ENCODE measurements at places on chromosomes 3 and 15. TPM values are rescaled to one million over a fixed set of nuclear protein-coding genes. Genes with fewer than 3 reads are reported as not detected.

- no peak for DNase-seq
Measured at GRCh38 chr3:57087361-57088092, 27.1 kb downstream of the SPATA12 start.

DNA sequence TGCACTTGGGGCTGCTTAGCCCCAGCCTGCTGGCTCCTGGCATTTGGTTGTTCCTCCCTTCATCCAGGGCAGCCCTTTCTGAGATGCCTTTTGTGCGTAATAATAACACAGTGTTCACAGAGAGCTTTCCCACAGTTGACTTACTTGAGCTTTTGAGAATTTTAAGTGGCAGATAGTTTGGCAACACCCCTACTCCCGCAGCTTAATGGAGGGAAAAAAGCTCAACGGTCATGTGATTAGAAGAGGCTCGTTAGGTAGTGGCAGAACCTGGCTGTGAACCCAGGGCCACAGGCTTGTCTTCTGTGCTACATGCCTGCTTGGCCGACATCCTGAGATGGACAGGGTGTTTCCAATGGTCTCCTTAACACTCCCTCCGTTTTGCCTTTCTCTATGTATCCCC, 4.7 kb downstream of the KBTBD13 start:
- DNase-seq: no peak

DNA sequence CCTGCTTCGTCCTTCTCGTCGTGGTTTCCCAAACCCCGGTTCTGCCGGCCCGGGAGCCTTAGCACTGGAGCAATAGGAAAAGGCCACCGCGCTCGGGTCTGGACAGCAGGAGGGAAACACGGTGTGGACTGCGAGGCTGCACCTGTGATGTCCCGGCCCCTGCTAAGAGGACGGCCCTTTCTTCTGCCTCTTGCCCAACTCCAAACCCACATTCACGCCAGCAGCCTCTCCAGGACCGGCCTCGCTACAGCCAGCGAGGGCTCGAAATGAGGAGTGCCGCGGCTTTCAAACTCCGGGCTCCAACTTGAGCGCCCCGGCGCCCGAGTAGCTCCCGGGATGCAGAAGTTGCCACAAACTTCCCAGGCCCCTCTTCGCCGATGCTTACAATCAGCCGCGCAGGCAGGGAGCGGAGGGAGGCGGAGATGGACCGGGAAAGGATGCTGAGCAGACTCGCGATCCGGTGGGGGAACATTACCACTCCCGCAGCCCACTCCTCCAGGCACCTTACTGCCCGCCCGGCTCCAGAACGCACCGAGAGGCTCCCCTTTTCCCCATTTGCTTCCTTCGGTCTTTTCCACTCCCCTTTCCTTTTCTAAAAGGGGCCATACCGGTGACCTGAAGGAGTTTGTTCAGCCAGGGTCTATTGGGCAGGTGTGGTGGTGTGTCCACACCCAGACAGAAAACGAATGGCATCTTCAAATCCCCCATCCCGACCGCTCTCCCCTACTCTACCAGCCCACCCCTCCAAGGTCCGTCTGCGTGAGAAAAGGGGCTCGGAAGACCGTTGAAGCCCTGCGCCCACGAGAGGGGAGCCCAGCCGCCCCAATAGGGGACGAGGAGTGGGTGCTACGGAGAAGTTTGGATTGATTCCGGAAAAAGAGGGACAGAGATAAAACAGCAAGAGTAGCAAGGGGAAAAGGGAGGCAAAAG, 18.8 kb upstream of the SATB1 start:
- peak; percentile 39 for DNase-seq

The CCDC54 gene
- total RNA-seq: not detected

The TGM5 gene
- not detected for total RNA-seq

The GALNT15 gene
- 21.8 TPM for total RNA-seq

All from body of pancreas (tissue), 4 donors.